IPS DF 19.7 (cell line): ENCODE measurements at places on chromosomes 11 and 22.

DNA sequence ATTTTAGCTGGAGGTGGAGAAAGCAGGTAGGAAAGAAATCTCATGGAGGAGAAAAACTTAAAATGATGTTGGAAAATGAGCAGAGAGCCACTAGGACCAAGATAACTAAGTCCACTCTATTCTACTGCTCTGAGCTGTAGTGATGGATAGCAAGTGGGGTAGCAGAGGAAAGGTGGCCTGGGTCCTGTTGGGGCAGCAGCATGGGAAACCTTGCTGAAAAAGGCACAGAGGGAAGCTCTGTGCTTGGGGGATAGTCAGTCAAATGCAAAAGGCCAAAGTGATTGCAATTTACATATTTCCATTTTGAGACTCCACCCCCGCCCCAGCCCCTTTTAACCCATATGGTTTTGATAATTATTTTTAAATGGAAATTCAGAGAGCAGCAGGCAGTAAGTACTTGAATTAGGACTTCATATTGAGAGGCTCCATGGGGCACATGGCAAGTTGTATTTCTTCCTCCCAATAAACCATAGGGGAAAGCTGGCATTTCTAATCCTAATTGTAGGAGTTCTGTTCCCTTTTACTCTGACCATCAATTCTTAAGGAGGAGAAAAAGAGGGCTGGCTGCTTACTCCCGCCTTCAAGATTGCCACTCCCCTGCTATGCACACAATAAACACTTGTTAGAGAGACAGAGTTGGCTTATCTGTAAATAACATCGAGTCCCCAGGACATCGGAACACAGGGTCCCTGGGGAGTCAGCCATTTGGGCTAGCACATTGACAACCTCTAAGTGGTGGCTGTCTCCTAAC lies 1341.5 kb upstream of the TENM4 start:
- no peak for DNase-seq

GRCh38 chr11:127470306-127470884 lies 469.8 kb upstream of the KIRREL3 start:
- no peak for DNase-seq

DNA sequence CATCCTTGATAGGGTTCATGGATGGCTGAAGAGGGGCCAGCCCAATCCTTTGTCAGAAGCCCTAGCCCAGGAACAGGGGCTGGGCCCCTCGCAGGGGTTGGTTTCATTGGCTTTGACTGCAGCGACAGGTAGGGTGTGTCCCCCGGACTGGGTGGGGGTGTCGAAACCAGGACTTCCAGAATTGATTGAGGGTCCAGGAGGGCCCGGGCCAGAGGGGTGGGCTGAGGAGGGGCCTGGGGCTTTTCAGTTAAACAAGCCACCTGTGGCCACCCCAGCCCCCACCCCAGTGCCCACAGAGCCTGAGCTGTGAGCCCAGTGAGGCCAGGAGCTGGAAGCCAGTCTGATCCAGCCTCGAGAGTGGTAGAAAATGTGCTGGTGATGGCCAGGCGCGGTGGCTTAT lies 18.1 kb upstream of the PRR5 start:
- no peak for DNase-seq

DNA sequence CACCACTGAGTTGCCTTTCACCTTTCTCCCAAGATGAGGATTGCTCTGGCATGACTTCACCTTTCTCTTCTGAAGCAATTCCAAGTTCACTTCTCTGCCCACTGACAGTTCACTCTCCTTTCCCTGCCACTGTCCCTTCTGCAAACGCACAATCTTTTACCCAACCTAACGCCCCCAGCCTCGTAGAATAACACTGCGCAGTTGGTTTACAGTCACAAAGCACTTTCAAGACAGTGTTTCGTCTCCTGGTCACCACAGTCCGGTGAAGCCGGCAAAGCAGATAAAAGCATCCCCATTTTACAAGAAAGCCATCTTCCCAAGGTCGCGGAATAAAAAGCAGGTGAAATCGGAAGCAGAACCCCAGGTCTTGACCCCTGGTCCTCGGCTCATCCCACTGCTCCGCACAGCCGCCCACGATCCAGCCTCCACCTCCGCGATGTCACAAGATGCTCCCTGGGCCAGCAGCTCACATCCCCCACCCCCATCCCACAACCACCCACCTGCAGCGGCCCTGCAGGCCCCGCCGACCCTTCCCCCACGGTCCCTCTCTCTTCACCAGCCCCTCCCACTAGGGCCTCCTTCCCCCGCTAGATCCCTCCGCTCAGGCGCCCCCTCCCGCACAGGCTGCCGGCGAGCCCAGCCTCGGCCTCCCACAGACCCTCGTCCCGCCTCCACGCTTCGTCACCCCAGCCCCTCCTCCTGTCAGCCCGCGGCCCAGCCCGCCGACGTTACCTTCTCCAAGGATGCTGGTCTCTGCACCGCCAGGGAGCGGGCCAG lies 585 bp downstream of the PI4KA start:
- DNase-seq: peak; percentile 61

DNA sequence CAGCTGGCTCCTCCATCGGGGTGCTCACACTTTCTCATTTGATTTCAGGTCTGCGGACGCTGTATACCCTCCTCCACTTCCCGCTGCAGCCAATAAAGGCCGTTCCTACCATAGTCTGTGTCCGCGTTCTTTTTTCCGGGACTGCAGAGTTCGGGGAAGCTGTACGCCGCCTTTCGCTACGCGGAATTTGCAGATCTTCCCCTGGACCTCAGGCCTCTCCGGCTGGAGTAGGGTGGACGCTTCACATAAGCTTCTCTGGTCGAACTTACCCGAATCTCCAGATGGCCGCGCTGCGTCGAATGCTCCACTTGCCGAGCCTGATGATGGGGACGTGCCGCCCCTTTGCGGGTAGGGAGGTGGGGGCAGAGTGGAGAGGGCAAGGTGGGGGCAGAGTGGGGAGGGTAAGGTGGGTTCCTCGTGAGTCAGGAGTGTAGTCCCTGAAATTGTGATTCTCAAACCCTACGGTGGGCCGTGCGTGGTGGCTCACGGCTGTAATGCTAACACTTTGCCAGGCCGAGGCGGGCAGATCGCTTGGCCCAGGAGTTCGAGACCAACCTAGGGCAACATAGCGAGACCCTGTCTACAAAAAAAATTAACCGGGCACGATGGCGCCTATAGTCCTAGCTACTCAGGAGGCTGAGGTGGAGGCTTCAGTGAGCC lies 617 bp downstream of the CSKMT start:
- DNase-seq: no peak

DNA sequence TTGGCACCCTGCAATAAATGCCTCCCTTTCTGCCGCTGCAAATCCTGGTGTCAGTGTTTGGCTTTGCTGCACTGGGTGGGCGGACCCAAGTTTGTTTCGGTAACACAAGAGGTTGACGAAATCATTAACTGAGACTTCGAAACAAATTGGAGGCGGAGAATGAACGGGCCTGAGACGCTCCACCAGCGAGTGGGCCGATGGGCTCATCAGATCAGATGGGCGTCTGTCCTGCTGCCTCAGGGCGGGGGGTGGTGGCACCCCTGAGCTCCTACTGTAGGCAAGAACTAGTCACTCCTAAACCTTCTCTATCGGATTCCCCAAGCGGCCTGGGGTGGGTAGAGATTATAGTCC lies 918 bp upstream of the CAPN5 start:
- no peak for DNase-seq

GRCh38 chr22:21663738-21664137 lies 2.1 kb upstream of the PPIL2 start:
- DNase-seq: no peak

- DNase-seq: no peak
Observed at GRCh38 chr11:66388780-66389386, 17.3 kb upstream of the SLC29A2 start.

GRCh38 chr11:87604350-87604749 lies 566.6 kb downstream of the TMEM135 start:
- no peak for DNase-seq

DNA sequence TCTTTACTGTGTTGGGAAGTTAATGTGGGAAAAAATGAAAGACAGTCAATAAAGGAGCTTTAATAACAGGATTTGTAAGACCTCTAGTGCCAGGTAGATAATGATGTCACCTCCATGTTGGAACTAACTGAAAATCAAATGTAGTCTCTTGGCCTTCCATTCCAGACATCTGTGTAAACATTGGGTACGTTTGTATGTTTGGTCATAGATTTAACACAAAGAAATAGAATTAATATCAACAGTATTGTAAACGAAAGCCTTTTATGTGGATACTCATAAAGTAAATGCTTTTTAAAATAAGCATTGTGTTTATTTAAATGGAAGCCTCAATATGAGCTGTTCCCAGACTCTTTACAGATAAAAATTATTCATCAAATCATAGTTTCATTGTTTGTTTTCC lies 605.7 kb downstream of the METTL15 start:
- no peak for DNase-seq

GRCh38 chr22:45203150-45203951 lies 37.3 kb downstream of the KIAA0930 start:
- DNase-seq: no peak
